Right cardiac atrium (tissue), 5 donors: ENCODE measurements at places on chromosomes 2 and 18.

GRCh38 chr2:138956116-138956515, 175.9 kb upstream of the NXPH2 start:
- no peak for DNase-seq

DNA sequence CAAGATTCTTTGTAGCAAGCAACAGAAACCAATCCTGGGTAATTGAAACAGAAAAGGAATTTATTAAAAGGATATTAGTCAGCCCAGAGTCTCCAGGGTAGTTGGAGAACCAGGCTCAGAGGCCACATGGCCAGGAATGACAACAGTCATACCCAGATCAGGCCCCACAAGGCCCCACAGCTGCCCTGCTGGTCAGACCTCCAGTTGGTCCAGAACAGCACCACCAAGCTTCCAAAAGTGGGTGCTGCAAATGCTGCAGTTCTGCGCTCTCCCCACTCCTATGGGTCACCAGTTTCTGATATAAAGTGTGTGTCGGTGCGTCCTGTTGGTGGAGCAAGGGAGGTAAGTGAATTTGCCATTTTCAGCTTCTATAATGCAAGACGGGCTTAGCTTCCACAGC, 29.9 kb downstream of the KLHL29 start:
- no peak for DNase-seq

- no peak for DNase-seq
Observed at GRCh38 chr2:12004713-12005112, 258.3 kb downstream of the LPIN1 start.

DNA sequence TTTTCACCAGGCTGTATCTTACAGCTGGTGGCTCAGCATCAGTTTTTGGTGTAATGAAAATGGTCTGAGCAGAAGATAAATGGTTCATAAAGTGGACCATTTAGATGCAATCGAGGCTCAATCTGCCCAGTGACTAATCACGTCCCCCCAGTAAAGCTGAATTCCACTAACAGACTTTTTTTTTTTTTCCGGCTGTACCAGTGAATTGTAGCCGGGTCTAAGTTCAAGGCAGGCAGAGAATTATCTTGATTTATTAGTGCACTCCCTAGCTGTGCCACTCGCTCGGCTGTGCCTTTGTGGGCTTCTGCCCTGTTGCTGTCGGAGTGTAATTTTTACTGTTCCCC, 215.1 kb upstream of the POU3F3 start:
- DNase-seq: no peak

DNA sequence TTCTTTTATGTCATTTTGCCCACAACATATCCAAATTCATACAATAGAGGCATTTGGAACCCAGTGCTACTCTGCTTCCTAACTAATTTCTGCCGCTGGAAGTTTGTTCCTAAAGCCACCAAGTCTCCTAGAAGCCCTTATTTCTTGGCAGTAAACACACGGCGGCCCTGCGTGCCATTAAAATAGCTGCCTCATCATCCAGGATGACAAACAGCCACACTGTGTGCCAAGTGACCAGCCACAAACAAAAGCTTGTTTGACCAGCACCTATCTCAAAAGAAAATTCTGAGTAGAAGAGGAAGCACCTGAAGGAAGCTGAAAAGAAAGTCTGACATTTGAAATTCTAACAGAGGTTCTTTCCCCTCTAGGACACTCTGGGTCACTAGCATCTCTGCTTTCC, 64.2 kb downstream of the BCL11A start:
- DNase-seq: no peak

DNA sequence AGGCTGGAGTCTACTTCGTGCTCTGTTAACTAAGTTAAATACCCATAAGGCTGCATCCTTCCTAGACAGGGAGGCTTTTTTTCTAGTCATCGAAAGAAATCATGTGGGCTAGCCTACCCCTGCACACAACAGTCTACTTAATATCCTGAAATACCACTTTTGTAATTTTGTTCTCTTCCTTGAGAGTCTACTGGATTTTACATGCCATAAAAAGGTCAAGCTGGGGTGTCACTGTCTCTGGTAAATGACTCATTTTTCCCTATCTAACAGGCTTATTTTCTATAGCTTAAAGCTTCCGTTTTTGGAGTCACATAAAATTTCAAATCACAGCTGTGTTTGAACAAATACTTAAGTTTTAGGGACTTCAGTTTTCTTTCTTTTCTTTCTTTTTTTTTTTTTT, 10.7 kb upstream of the STAM2 start:
- DNase-seq: no peak

DNA sequence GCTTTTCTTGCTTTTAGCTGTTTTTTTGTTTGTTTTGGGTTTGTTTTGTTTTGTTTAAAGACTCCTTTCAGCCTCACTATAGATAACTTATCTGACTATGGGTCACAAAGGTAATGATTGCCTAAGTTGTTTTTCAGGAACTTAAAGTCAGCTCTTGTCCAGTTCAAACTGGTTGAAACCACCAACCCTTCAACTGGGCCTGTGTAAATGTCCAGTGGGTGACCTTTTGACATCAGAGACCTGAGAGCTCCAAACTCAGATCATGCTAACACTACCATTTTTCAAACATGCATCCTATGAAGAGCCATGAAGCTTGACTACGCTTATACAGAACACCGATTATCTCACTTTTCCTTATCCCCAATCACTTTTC, 144.6 kb upstream of the RMP24 start:
- DNase-seq: no peak

DNA sequence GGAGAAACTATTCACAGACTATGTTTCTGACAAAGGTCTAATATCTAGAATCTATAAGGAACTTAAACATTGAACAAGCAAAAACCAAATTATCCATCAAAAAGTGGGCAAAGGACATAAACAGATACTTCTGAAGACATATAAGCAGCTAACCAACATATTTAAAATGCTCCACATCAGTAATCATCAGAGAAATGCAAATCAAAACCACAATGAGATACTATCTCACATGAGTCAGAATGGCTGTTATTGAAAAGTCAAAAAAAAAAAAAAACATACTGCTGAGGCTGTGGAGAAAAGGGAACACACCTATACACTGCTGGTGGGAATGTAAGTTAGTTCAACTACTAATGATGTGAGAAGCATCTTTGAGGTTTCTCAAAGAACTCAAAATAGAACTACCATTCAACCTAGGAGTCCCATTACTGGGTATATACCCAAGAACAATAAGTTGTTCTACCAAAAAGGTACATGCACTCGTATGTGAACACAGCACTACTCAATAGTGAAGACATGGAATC, 220.4 kb upstream of the TFPI start:
- DNase-seq: no peak

- no peak for DNase-seq
Observed at GRCh38 chr2:75619956-75620740, 26.4 kb upstream of the MRPL19 start.

DNA sequence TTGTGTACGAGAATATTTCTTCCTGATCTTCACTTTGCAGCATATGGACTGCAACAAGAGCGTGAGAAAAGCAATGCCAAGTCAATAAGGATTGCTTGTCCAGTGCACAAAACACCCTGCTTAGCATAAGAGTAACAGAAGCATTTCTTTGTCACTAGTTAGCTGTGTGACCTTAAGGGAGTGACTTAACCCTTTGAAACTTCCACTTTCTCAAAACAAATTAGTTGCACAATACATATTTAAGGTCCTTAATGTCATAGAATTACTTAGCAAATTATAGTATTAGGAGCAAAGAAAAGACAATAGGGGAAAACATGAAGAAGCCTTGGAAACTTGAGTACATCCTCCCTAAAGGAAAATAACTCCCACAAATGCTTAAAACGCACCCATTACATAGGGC, 230.1 kb downstream of the RNF152 start:
- no peak for DNase-seq

DNA sequence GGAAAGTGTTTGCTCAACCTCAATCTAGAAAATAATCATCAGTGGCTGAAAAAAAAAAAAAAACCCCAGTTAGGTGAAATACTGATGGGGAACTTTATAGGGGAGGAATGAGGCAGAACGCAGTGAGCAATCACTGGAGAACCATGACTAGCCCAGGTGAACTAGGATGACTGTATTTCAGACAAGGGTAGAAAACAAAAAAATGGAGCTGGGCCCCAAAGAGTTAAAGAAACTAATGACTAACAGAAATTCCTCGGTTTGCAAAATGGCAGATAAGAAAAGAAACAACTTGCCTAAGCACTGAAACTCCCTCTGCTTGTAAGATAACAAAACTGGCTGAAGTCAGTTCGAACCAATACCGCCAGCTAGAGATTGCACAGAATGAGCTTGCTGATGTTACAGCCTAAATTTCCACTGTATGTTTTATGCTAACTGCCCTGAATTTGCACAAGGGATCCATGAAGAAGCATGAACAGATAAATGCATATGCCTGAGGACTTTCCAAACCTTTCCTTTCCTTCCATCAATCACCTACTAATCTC, 245.9 kb downstream of the METTL4 start:
- no peak for DNase-seq
